ENCODE measurements at places on chromosomes 11 and 22.

GRCh38 chr22:24990344-24990905, 37.9 kb downstream of the KIAA1671 start:
- peaks cover 5% of the 10 kb centered on the region for H3K36me3 ChIP-seq
- peaks cover 70% of the 10 kb centered on the region for H3K4me1 ChIP-seq
- H3K27ac ChIP-seq: no peak overlapping the region
- H3K27me3 ChIP-seq: peaks cover 36% of the 10 kb centered on the region

DNA sequence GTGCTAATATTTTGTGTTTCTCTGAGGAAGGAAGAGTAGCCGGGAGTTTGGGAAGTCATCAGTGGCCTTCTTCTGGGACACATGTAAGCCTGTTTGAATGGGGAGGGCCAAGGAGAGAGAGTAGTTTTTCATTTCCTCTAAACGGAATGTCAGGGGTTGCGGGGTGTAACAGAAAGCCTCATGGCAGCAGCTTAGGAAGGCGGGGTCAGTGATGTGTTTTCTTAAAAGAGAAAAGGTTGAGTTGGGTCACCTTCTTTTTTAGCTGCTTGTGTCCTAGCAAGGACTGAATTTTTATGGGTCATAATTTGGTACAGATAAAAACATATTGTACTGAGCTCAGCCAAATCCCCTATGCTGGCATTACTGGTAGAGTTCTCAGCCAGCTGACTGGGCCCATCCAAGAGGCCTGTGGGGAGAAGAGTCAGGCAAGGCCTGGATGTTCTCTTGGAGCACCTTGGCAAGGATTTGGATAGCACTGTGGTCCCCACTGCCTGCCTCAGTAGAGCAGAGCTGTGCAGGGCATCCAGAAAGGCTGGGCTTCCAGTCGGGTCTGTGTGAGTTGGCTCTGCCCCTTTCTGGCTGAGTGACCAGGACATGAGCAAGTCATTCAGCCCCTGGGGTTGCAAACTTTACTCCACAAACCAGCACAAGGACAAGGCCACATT, 29.4 kb upstream of the NAV2 start:
- DNase-seq: no peak
- H3K36me3 ChIP-seq: no peaks in the 10 kb centered on the region
- H3K4me1 ChIP-seq: no peaks in the 10 kb centered on the region
- H3K27me3 ChIP-seq: peaks cover 6% of the 10 kb centered on the region
- H3K27ac ChIP-seq: no peak overlapping the region

DNA sequence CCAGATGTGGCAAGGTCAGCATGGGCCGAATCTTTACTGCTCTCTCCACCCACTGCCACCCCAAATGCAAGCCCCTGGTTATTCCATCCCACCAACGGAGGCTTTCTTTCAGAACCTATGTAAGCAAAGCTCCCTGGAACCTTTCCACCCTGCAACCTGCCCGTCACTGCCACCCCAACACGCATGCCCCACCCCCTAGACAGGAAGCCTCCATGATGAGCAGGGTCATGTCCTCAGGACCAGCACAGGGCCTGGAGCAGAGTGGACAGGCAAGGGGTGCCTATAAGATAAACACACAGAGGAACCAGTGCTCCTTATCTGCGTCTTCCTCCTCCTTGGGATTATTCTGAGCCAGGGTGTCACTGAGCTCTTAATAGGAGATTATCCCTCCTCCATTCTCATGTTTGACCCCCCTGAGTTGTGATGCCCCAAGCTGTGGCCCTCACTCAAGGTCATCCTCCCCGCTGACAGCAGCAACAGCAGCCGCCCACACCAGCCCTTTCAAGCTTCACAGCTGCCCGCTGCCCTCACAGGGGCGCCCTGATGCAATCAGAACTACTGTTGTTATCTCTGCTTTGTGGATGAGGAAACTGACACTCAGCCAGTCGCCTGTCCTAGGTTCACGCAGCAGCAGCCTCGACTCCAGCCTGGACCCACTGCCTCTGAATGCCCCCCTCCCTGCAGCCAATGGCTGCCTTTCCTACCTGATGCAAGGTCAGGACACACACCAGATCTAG, 647.3 kb downstream of the TBC1D22A start:
- peaks cover 5% of the 10 kb centered on the region for H3K27me3 ChIP-seq
- no peak for DNase-seq
- no peak overlapping the region for H3K27ac ChIP-seq
- H3K4me3 ChIP-seq: no peak overlapping the region
- no peaks in the 10 kb centered on the region for H3K36me3 ChIP-seq

GRCh38 chr22:34111210-34111824, 191.0 kb upstream of the LARGE1 start:
- no peaks in the 10 kb centered on the region for H3K27me3 ChIP-seq
- H3K27ac ChIP-seq: no peak overlapping the region
- no peaks in the 10 kb centered on the region for H3K36me3 ChIP-seq
- no peak for DNase-seq
- H3K4me3 ChIP-seq: no peak overlapping the region
- no peaks in the 10 kb centered on the region for H3K4me1 ChIP-seq

GRCh38 chr11:35012467-35013191, 96.2 kb downstream of the PDHX start:
- peak; percentile 51 for DNase-seq
- H3K36me3 ChIP-seq: peaks cover 7% of the 10 kb centered on the region
- H3K4me3 ChIP-seq: peak overlapping the region; percentile 1
- peak overlapping the region; percentile 76 for H3K27ac ChIP-seq
- H3K27me3 ChIP-seq: peaks cover 37% of the 10 kb centered on the region

GRCh38 chr11:69438286-69438920, 43.1 kb upstream of the LINC01488 start:
- peaks cover 32% of the 10 kb centered on the region for H3K27me3 ChIP-seq
- DNase-seq: no peak
- H3K36me3 ChIP-seq: no peaks in the 10 kb centered on the region
- no peak overlapping the region for H3K27ac ChIP-seq
- H3K4me1 ChIP-seq: no peaks in the 10 kb centered on the region

- DNase-seq: no peak
- no peaks in the 10 kb centered on the region for H3K36me3 ChIP-seq
- H3K4me1 ChIP-seq: no peaks in the 10 kb centered on the region
- H3K27me3 ChIP-seq: peaks cover 3% of the 10 kb centered on the region
- H3K4me3 ChIP-seq: no peak overlapping the region
Measured at GRCh38 chr11:117627259-117627658, 169.8 kb downstream of the DSCAML1 start.

GRCh38 chr22:44850946-44851345, 98.6 kb downstream of the ARHGAP8 start:
- H3K4me1 ChIP-seq: peaks cover 1% of the 10 kb centered on the region
- no peak overlapping the region for H3K4me3 ChIP-seq
- DNase-seq: no peak
- no peak overlapping the region for H3K27ac ChIP-seq
- no peaks in the 10 kb centered on the region for H3K36me3 ChIP-seq

DNA sequence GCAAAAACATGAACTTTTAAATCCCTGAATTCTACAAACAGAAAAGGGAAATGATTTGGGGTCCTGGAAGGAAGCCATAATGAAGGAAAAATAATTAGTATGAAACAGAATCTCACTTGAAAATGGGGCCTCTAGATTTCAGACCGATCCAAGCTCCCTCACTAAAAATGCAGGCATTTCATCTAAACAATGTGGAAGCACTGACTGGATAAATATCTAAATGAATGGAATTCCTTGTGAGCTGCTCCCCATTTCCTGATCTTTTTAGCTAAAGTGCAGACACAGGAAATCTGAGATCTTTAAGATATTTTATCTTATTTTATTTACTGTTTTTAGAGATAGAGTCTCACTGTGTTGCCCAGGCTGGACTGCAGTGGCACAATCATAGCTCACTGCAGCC, 1255.8 kb downstream of the LRRC4C start:
- no peaks in the 10 kb centered on the region for H3K36me3 ChIP-seq
- no peak overlapping the region for H3K4me3 ChIP-seq
- no peaks in the 10 kb centered on the region for H3K4me1 ChIP-seq

DNA sequence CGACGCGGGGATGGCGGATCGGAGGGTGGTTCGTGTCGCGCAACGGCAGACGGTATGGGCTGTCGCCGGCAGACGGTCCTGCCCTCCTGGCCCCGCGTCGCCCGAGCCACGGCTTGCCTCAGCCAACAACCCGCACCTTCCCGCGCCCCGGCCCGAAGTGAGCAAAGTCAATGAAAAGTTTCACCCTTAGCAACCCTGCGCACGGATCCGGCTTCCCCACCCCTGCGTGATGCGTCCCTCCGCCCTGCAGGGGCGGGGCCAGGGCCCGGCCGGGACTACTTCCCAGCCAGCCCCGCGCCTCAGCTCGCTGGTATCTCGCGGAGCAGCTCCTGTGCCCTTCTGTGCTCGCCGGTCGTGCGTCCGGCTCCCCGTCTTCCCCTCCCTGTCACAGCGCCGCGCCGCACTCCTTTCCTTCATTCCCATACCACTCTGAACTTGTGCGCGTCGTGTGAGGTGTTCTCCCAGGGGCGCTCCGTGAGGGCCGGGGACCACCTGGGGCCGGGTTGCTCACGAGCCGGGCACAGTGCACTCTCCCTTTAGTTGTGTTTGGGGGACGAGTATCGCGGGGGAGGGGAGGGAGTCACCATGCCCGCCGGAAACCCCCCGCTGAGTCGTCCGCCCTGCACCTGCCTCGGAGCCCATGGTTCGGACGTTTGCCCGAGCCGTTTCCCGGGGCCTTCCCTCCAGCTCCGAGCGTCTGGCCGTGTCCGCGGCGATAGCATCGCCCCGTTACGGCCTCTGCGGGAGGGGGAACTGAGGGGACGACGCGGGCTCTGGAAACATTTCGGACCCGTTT, at the start of gene TOB2:
Gene TOB2 (minus strand): TSS at position 163 of the 796 bp plus-strand sequence. CDS start 9,456 bp downstream, outside the sequence.
- H3K27me3 ChIP-seq: no peaks in the 10 kb centered on the region
- H3K27ac ChIP-seq: peak within 1 kb of the TSS; percentile 96
- H3K4me3 ChIP-seq: peak within 1 kb of the TSS; percentile 96
- peaks cover 24% of the 10 kb centered on the region for H3K4me1 ChIP-seq
- peaks cover 12% of the 10 kb centered on the region for H3K36me3 ChIP-seq
- DNase-seq: peak; percentile 96

DNA sequence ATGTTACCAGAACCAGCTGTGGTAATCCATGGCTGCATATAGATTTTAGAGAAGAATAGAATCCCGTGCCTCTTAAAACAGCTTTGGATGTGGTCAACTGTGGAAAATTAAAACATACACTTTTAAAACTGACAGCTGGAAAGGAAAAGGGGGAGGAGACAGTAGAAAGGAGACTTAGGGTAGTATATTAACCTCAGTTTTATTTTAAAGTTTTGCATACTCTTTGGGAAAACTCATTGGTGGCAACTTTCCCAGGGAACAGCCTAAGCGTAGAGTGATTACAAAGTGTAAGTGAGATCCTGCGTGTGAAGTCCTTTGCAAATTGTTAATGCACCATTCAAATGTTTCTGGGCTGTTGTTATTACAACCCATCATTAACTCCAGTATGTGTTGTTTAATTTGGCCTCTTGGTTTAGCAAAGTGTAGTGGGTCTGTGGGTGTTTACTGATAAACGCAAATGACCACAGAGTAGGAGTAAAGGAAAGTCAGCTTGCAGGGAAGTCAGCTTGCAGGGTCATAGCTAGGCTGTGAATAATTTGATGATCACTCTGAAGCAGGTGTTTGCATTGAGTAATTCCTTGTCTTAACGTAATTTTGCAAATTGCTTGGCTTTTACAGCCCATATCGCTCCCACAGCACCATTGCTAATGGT, 88.0 kb upstream of the DBX1 start:
- no peak for DNase-seq
- peaks cover 26% of the 10 kb centered on the region for H3K27me3 ChIP-seq
- H3K4me3 ChIP-seq: no peak overlapping the region
- no peaks in the 10 kb centered on the region for H3K4me1 ChIP-seq

- H3K27me3 ChIP-seq: peaks cover 13% of the 10 kb centered on the region
- H3K4me1 ChIP-seq: no peaks in the 10 kb centered on the region
- H3K4me3 ChIP-seq: no peak overlapping the region
- H3K27ac ChIP-seq: no peak overlapping the region
Measured at GRCh38 chr11:125418396-125418795, 77.7 kb downstream of the FEZ1 start.

DNA sequence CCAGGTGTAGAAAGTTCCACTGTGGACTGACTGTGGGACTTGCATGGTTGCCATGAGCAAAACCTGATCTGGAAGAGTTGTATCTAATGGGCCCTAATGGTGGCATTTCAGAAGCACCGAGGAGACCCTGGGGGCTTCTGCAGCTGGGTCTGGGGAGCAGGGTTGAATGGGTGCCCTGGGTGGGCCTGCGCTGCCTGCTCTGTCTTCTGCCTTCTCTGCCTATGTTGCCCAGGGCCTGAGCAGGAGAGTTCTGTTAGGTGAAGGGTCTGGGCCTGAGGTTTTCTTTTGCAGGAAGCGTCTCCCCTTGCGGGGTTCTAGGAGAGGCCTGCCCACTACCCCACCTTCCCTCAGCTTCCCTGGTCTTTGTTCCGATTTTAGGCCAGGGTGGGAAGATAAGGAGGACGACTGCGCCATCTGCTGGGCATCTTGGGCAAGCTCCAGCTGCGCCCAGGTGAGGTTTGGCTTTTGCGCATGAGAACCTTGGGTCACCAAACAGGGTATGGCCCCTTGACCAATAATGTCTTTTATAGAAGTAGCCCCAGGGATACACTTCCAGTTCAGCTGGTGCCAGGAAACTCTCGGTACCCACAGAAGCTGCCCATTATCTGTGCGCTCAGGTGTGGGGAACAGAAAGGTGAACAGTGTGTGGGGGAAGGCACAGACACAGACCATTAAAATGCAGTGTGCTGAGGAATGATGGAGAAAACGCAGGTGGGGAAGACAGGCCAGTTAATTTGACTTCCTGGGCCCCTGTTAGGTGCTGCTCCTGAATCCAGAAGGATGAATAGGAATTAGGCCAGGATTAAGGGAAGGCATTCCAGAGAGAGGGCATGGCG, 23.2 kb downstream of the COMMD9 start:
- no peak overlapping the region for H3K27ac ChIP-seq
- H3K27me3 ChIP-seq: peaks cover 12% of the 10 kb centered on the region
- no peaks in the 10 kb centered on the region for H3K36me3 ChIP-seq
- H3K4me1 ChIP-seq: no peaks in the 10 kb centered on the region

DNA sequence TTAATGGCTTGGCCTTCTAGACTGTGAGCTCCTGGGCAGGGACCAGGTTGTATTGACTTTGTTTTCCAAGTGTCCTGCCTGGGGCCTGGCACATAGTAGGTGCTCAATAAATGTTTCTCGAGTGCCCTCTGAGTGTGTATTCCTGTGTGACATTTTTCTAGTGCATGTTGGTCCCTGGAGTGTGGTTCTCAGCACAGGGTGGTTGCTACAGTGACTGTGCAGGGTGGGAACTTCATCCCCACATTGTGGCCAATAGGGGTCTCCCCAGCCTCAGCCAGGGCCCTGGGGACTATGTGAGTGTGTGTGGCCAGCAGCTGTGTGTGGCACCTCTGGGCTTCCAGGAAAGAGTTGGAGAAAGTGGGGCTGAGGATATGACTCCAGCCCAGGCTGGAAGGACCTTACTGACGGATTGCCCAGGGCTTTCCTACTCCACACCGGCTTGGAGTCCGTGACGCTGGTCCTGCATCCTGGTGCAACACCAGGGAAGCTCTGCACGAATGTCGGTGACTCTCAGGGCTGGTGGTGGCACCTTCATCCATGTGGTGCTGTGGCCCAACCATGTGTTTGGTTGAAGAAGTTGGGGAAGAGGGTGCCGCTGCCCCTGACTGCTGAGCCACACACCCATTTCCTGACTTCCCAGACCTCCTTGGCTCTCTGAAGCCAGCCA, 9.0 kb upstream of the MARK2 start:
- DNase-seq: no peak
- no peak overlapping the region for H3K27ac ChIP-seq
- no peak overlapping the region for H3K4me3 ChIP-seq
- H3K27me3 ChIP-seq: no peaks in the 10 kb centered on the region
- H3K36me3 ChIP-seq: peaks cover 6% of the 10 kb centered on the region
